Aorta (tissue), 5 donors: ENCODE measurements at places on chromosomes 11 and 22. TPM values are rescaled to one million over a fixed set of nuclear protein-coding genes. Genes with fewer than 3 reads are reported as not detected.

DNA sequence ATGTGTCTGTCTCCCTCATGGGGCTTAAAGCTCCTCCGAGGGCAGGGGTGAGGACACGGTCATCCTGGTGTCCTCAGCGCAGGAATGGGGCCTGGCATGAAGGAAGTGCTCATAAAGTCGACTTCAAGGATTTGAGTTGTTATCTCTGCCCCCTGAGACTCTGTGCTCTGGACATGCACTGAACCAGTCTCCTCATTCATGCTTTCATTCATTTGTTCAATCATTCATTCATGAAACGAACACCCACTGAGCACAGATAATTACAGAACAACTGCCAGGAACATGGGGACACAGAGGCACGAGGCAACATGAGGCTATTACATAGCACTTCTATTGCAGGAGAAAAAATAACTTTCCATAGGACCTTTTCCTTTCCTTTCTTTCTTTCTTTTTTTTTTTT, 16.5 kb downstream of the TMPRSS6 start:
- DNase-seq: no peak

DNA sequence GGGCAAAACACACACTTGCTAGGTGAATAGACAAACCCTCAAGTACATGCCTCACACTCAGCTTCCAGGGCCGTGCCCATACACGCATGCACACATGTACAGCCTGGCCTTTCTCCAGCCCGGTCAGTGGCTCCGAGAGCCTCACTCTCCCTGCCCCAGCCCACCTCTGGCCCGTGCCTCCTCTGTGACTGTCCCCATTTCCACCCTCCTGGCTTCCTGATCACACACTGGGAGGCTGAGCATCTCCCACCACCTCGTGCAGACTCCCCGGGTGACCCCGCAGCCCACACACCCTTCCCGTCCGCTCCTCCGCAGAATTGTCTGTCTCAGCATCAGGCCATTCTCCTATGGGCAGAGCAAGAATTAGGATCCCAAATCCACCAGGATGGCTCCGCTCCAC, 634.1 kb downstream of the TBC1D22A start:
- peak; percentile 69 for DNase-seq

DNA sequence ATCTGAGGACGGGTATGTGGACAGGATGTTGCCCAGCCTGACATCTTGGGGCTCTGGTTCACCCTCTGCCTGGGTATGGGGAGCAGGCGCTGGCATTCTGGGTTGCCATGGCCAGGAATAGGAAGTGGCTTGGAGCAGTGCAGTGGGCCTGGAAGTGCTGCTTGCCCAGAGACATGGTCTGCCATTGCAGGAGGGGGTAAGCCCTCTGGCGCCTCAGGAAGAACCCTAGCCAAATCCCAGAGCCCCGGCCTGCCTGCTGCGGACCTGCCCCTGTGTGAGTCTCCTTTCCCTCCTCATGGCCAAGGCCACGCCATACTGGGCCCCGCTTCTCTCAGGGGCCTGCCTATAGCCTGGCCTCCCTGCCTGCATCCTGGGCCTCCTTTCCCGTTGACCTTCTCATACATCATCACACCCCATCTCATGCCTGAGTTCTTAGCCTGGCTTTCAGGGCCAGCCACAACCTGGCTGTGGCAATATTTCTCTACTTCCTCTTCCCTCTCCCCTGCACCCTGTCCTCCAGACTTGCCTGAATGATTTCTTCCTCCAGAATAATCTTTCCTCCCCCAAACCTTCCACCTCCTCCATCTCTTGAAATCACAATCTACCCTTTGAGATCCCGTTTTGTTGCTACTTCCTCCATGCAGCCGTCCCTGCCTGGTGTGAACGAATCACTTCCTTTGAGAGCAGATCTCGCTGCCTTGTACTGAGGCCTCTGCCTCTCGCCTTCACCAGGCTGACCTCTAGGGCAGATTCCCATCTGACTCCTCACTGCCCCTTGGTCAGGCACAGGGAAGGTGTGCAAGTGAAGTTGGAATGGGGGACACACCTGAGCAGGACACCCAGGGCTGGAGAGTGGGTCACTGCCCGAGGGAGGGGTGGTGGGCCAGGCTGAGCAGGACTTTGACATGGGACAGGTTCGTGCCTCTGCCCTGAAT, 5.2 kb downstream of the CAPN5 start:
- DNase-seq: peak; percentile 60

The UBQLN3 gene
- 0.99 TPM for total RNA-seq

The SOX10 gene
- total RNA-seq: 5.9 TPM

The RFPL1 gene
- total RNA-seq: not detected
